ENCODE measurements at places on chromosomes 2 and 18. TPM values are rescaled to one million over a fixed set of nuclear protein-coding genes. Genes with fewer than 3 reads are reported as not detected.

The PDE11A gene
- 0.25 TPM for total RNA-seq

The CCDC141 gene
- total RNA-seq, result 25.7 TPM

DNA sequence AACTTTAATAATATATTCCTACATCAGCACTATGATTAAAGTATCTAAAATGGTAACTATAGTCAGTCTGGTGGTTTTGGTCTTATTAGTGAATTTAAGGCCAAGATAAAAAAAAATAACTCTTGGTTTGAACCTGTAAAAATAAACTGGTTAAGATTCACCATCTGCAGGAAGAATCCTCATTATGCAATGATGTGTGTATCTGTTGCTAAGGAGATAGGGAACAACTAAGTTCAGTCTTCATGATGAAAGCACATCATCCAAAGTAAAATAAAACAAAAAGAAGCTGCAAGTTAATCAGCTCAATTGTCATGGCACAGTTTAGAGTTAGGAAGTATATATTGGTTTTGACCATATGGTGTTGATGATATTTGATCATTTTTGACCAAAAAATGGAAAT is 466.0 kb downstream of the NYAP2 start:
- DNase-seq, result no peak
- H3K27me3 ChIP-seq, result no peaks in the 10 kb centered on the region
- H3K36me3 ChIP-seq, result no peaks in the 10 kb centered on the region

DNA sequence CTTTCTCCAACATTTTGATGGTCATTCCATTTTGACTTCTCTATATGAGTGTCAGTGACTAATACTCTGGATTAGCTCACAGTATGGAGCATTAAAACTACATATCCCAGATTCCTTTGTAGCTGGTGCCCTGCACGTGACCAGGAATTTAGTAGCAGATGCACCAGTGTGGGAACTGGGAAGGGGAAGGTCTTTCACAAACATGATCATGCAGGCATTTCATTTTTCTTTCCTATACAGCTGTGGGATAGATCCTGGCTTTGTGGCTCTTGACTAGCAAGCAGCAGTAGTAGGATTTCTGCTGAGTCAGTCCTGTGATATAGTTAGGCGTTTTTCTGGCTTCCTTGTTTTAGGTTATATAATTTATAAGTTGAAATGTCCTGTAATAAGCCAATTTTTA is 971.0 kb upstream of the CDH2 start:
- H3K27me3 ChIP-seq, result no peaks in the 10 kb centered on the region
- H3K4me3 ChIP-seq, result no peak overlapping the region
- no peaks in the 10 kb centered on the region for H3K4me1 ChIP-seq
- no peaks in the 10 kb centered on the region for H3K36me3 ChIP-seq

DNA sequence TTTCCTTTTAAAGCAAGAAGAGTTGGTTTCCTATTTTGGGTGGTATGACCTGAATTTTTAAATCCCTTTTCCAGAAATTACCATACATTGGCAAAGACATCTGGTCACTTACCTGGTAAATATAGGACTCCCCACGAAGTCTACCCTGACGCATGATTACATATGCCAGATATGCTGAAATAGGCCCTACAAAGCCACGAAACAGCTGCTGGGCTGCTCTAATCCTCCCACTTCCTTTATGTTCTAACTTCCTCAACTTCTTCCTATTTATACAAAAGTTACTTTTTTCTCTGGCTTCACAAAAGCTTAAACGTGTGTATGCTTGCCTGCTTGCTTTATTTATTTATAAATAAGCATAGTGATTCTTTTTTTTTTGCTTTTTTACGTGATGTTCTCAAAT is 186.0 kb upstream of the EPHA4 start:
- H3K27me3 ChIP-seq, result no peaks in the 10 kb centered on the region
- no peak overlapping the region for H3K4me3 ChIP-seq
- H3K36me3 ChIP-seq, result no peaks in the 10 kb centered on the region
- DNase-seq, result no peak
